Lower lobe of right lung (tissue), 2 donors: ENCODE measurements at places on chromosomes 5 and 9.
A peak's percentile ranks its signal among the peaks of the same experiment; 100 is the strongest.

GRCh38 chr9:93316726-93317494 lies 133.0 kb downstream of the WNK2 start:
- peak; percentile 36 for DNase-seq

DNA sequence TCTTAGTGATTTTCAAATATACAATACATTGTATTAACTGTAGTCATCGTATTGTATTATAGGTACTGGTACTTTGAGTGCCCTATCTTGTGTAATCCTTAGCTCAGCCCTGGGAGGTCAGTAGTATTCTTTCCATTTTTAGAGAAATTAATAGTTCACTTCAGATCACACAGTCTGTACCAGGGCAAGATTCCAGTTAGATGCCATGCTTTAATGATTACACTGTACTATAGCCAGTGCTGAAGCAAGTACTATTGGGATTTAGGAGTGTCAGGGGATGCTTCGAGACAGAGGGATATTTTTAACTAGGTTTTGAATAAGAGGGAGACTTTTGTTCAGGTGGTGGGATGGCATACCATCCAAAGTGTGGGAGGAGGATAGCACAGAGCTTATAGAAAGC lies 41.0 kb upstream of the SLC27A6 start:
- no peak for DNase-seq

DNA sequence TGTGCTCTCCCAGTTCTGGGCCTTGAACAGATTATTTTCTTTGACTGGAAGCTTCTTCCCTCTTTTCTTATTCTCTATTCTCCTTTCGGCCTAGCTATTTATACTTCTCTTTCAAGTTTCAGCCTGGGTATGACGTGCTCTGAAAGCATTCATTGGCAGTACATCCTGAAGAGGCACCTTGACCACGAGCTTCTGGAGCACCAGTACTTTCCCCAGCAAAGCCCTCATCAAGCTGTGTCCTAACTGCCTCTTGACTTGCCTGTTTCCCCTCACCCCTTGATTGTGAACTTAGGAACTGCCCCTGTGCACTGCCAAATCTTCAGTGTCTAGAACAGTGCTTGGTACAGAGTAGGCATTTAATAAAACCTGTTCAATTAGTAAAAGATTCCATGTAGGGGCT lies 154.9 kb downstream of the KCTD16 start:
- DNase-seq, result no peak

DNA sequence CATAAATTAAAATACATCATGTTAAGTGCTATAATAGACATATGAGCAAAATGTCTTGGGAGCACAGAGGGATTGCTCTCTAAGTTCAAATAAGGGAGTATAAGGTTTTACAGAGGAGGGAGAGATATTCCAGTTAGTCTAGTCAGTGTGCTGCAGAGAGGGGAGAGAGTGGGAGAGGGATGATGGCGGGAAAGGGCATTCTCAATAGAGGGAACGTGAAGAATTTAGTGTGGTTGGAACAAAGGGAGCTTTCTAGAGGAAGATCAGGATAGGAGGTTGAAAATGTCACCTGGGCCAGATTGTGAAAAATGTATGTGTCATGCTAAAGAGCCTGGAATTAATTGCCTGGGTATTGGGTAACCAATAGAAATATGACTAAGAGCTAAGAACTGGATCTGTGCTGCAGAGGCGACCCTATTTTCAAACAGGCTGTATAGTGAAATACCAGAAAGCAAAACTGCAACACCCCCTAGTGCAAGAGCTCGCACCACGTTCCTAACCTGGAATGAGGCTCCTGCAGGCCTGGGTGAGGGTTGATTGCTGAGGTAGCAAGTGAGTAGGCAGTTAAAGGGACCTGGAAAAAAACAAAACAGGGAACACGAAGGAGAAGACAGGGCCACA lies 791.8 kb upstream of the C9orf72 start:
- DNase-seq, result no peak

GRCh38 chr9:70802758-70803436 lies 318.5 kb downstream of the TRPM3 start:
- no peak for DNase-seq

GRCh38 chr5:35640623-35641022 lies 23.0 kb downstream of the SPEF2 start:
- DNase-seq, result no peak

DNA sequence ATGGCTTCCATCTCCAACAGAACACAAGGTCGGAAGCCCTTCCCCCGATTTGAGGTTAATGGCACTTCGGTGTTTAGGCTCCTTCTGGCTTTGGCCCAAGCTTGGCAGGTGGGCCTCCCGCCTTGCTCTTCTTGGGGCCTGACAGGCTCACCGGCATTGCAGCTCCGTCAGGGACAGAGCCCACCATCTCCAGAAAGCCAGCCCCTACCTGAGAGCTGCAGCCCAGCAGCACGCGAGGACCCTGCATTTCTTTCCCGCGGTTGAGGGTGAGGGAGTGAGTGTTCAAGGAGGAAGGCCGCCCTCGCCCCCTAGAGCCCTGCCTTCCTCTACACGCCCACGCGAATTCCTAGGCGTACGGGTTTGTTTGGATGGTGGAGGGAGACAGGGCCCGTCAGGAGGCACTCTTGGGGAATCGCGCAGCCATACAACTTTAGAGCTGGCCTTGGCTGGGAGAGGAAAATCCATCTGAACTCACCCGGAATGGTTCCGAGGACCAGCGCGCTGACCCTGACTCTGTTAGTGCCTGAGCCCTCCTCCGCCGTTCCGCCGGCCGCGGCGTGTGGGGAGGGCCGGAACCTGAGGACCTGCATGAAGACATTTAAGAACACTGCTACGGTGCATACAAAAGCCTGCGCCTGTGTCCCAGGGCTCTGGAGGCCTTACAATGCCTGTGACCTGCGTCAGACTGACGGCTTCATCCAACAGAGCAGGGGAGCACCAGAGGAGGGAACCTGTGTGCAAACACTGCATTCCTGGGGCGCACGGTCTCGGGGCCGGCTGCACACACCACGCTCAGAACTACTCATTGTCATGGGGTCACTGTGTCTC lies 73.8 kb downstream of the MRPL36 start:
- peak; percentile 30 for DNase-seq

GRCh38 chr5:40378396-40379177 lies 301.1 kb upstream of the PTGER4 start:
- DNase-seq, result no peak

DNA sequence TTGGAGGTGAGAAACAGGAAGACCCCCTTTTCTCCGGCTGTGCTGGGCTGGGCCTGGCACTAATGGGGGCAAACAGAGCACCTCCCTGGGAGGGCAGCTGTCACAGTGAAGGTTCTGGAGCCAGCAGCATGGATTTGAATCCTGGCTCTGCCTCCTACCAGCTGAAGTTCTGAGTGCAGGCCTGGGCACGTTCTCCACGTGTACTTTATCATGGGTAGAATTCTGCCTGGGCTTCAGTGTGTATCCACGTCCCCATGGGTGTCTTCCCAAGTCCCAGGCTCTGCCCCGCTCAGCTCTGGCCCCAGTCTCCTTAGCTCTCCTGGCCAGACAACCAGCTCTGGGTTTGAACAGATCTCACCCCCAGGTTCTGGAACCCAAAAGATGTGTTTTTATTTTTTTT lies 223.2 kb downstream of the PBX3 start:
- DNase-seq, result no peak

DNA sequence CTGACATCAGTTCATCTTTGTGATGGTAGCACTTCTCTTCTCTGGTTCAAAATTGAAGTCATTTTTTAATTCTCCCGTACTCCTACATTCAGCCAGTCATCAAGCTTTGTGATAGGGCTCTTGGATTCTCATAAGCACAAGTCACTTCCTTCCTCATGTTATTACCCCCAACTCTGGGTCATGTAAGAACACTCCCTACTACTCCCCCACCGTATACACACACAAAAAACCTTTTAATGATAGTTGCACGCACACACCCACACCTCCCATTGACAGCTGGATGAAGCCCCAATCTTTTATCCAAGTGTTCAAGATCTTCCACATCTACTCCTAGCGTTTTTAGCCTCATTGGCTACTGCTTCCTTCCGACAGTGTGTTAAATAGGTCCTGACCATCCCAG lies 16.8 kb downstream of the KDM3B start:
- DNase-seq, result no peak

GRCh38 chr9:131018621-131019020 lies 9.6 kb downstream of the LAMC3 start:
- no peak for DNase-seq
